ENCODE measurements at places on chromosomes 3 and 15.

GRCh38 chr3:112761062-112761638 lies 85.5 kb downstream of the CD200R1L start:
- DNase-seq, result no peak

DNA sequence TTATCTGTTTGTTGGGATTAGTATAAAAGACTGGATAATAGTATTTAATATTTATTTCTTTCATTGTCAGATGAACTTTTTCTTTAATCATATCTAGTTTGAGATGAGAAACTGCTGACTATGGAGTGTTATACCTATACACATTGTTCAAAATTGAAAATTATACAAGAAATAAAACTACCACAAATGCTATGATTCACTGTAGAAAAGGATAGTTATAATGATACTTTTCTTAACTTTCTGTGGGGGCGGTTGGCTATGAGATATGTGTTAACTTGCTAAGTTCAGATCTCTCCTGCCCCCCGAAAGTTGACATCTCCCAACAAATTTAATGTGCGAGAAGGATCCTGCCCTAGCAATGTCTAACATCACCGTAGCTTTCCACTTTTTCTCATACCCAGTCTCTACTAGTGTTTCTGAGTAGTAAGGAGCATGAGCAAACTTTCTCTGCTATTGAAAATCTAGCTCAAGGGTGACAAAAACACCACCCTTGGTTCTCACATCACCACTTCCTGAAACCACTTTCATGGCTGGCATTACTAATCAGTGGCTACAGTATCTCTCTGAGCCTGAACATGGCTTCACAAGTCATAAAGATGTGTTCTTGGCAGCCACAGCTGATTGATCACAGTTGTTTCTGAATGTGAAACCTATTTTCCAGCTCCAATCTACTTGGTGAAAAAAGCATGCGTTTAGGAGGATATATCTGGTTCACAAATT lies 15.8 kb upstream of the SAMMSON start:
- DNase-seq, result no peak

- DNase-seq, result no peak
Measured at GRCh38 chr3:159451067-159451466, 537.6 kb upstream of the IL12A start.

GRCh38 chr15:92028389-92028724 lies 174.8 kb downstream of the SLCO3A1 start:
- DNase-seq, result no peak

DNA sequence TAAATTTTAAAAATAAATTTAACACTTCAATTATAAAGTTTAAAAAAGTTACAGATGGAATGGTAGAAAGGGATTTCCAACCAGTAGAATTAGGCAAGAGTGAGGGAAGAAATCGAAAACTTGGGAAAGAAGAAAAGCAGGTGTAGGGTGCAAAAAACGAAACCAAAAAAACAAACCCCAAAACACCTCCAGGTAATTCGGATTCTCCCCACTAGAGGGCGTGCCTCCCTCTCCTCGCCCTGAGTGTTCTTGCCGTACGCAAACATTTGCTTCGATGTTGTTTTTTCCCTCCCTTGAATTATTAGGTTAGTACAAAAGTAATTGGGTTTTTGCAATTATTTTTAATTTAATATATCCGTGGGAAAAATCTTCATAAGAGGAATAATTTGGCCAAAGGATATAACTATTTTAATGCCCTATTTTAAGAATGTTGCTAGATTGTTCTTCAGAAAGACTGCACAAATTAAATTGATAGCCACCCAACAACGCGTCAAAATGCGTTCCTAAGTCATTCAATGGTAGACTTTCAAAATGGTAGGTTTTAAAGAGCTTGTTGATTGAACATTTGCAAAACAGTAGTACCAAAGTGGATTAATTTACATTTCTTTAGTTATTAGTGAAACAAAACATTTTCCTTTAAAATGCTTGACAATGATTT lies 63.7 kb downstream of the SLC30A4 start:
- peak; percentile 85 for DNase-seq

DNA sequence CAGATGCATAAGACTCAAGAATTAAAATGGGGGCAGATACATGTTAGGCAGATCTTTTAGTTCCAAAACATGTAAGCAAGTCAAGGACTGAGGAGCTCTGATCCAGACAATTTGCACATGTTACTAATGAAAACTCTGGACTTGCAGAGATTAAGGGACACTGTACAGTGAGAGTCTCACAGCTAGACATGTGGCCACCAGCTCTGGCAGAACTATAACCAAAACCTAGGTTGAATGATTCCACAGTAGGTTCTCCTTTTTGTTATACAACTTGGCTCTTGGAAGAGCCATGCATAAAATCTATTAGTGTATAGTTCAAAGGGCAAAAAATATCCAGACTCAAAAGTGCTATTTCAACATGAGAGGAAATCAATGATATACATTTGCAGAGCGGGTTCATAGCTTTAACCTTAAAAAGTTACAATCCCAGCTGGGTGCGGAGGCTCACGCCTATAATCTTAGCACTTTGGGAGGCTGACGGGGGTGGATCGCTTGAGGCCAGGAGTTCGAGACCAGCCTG lies 61.8 kb downstream of the SETD2 start:
- DNase-seq, result no peak

GRCh38 chr3:414063-414462 lies 217.5 kb downstream of the CHL1 start:
- no peak for DNase-seq

- no peak for DNase-seq
Measured at GRCh38 chr3:174333640-174334039, 525.5 kb upstream of the NAALADL2 start.

DNA sequence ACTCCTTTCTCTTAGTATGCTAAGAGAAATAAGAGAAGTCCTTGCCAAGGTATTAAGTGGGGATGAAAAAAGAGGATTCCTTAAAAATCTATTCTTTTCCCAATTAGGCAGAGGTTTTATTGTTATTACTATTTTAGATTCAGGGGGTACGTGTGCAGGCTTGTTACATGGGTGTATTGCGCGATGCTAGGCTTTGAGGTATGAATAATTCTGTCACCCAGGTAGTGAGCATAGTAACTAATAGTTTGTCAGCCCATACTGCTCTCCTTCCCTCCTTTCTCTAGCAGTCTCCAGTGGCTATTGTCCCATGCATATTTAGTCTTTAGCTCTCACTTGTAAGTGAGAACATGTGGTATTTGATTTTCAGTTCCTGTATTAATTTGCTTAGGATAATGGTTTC lies 83.9 kb downstream of the LEKR1 start:
- DNase-seq, result no peak

- DNase-seq, result no peak
Measured at GRCh38 chr3:72776-73175, 123.8 kb upstream of the CHL1 start.

DNA sequence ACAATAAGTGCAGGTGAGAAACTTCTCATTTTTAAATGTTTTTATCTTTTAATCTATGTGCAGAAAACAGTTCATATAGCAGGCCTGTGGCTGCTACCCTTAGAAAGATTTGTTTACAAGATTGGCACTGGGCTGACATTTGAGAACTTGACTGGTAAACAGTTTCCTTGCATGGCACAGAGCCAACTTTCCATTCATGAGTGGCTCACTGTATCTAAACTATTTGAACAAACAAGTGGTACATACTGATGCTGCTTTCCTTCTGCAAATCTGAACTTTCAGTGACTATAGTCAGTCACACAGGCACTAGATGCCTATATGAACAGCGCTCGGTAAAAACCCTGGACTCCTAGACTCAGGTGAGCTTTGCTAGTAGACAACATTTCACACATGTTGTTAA lies 6.3 kb upstream of the GTPBP8 start:
- DNase-seq, result peak; percentile 54

- DNase-seq, result peak; percentile 94
Measured at GRCh38 chr3:131026321-131027151, at the start of the genes ASTE1 and NEK11. Gene ASTE1, minus strand, starts transcription at chr3:131026825. Its CDS starts 1,519 bp downstream, at chr3:131025306. Gene NEK11, plus strand, starts transcription at chr3:131026877. Its CDS starts 2,832 bp downstream, at chr3:131029709.

DNA sequence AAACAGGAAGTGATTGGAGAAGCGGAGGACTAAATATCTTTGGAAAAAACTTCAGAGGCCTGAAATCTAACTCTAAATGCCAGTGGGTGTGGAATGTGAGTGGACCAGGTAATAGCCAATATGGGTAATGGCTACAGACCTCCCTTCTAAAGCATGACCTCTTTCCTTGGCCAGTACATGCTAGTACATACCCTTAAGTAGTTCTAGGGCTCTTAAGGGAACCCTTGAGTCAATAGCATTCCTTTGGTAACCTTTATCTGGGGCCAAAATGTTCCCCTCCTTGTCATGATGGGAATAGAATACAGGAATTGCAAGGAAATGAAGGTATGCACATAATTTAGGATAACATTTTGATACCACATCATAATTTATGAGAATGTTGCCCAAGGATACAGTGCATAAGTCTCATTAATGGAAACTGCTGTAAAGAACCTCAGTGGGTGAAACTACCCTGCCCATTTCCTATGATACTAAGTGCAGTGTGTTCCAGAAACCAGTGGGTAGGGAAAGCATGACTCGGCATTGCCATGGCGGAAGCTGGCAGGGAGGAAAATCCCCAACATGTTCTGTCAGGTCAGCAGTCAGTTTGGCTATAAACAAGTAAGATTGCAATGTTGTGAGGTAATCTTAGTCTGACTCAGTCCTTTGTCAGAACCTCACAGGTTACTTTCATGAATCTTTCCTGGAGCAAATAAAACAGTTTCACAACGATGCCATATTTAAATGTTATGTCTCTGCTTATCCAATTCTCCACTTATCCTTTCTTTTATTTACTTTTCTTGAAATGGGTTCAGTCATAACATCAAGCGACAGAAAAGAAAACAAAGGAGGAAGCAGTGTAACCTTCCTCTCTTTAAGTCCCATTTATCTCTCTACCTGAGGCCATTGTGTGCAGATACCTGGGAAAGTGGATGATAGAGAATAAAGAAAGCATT lies 23.5 kb upstream of the RAP2B start:
- peak; percentile 12 for DNase-seq

GRCh38 chr15:68801572-68802148 lies 19.0 kb downstream of the ANP32A start:
- no peak for DNase-seq

DNA sequence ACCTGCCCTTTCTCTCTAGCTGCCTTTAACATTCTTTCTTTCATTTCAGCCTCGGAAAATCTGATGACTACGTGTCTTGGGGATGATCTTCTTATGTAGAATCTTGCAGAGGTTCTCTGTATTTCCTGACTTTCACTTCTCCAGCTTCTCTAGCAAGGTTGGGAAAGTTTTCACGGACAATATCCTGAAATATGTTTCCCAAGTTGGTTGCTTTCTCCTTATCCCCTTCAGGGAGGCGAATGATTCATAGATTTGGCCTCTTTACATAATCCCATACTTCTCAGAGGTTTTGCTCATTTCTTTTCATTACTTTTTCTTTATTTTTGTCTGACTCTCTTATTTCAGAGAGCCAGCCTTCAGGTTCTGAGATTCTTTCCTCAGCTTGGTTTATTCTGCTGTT lies 62.1 kb upstream of the CCDC54 start:
- DNase-seq, result no peak

- DNase-seq, result peak; percentile 8
Measured at GRCh38 chr3:45224824-45225464, 1.1 kb downstream of the TMEM158 start.

DNA sequence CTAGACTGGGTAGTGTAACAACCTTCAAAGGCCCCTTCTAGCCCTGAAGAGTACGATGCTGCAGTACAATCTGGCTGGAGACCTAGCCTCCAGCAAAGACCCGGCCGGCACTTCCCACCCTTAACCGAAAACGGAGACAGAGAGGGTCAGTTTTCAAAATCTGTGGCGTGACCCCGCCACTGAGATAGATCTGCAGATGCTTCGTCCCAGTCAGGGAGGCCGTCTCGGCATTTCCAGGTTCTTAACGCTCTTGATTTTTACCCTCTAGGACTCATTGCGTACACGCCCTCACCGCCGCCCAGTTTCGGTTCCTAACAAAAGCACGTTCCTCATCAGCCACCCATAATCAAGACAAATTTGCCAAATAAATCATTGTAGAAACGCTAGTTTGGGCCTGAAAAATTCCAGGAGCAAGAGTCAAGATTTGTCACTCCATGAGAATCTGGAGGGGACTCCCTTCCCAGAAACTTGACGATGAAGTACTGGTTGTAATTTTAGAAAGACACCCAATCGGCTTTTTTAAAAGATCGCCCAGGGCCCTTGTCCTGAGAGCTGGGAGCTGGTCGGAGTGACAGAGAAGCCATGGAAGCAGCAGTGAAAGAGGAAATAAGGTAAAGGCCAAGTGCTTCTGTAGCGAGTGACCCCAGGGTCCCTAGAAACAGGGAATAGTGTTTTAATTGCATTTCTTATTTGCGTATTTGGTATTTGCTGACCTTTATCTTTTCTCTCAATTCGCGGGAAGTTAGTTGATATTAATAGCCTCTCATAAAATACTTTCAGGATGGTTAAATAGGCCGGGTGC lies 868 bp upstream of the TMEM87A start:
- DNase-seq, result peak; percentile 66

GRCh38 chr15:100529556-100529955 lies 806 bp upstream of the CERS3 start:
- DNase-seq, result peak; percentile 15

GRCh38 chr15:57281321-57281720 lies 95.0 kb upstream of the CGNL1 start:
- DNase-seq, result no peak

DNA sequence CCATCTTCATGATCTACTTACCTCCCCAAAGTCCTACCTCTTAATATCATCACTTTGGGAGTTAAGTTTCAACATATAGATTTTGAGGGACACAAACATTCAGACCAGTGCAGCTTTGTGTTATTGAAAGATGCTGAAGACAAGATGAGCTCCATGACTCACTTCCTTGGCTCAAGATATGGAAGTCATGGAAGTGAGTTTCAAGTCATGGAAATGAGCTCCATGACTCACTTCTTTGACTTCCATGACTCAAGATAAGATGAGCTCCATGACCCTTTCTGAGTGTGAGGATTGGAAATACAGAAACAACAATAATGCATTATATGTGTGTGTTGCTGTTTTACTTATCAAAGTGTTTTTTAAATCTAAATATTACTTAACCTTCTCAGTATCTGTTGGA lies 170.2 kb upstream of the TPRG1 start:
- no peak for DNase-seq

DNA sequence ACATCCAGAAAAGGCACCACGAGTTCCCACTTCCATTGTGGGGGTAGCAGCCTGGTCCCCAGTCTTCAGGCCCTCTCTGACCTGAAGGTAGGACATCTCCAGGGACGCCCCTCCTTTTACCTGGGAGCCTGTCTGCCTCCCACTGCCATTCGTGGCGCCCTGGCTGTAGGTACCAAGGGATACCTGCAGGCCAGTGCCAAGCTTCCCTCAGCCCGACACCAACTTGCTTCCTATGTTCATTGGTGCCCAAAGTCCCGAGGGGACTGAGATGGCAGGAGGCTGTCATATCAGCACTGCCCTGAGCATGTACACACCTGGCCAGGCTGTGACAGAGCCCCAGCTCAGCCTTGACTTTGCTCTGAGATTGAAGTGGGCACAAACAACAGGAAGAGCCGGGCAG lies 137.3 kb upstream of the CNTN3 start:
- DNase-seq, result no peak

DNA sequence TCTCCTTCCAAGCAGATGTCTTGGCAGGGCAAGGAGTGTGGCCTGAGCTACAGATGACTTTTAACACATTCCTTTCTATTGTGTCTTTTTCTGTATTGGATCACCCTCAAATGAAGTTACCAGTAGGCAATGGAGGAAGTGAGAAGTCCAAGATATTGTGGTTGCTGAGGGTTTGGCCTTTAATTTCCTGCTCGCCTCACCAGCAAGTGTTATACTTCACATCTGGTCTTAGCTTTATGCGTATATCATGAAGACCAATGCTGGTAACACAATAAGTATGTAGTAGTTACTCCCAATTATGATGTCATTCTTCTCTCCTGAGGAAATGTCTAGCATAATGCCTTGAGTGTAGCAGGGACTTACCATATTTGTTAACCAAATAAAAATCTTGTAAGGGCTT lies 179.9 kb downstream of the ZIC1 start:
- DNase-seq, result no peak
